IMR-90 (cell line): ENCODE measurements at places on chromosomes 4 and X. TPM values are rescaled to one million over a fixed set of nuclear protein-coding genes. Genes with fewer than 3 reads are reported as not detected.
A peak's percentile ranks its signal among the peaks of the same experiment; 100 is the strongest.

- no peak for DNase-seq
These were observed 651.2 kb upstream of the GALNT7 start for GRCh38 chr4:172517391-172517790.

- no peak for DNase-seq
These were observed 20.3 kb upstream of the LUZP4 start for GRCh38 chrX:115269051-115269683.

GRCh38 chrX:136170139-136170800 lies 22.9 kb downstream of the FHL1 start:
- DNase-seq: peak; percentile 50

- no peak for DNase-seq
These were observed 373.1 kb upstream of the LCORL start for GRCh38 chr4:18394656-18395055.

DNA sequence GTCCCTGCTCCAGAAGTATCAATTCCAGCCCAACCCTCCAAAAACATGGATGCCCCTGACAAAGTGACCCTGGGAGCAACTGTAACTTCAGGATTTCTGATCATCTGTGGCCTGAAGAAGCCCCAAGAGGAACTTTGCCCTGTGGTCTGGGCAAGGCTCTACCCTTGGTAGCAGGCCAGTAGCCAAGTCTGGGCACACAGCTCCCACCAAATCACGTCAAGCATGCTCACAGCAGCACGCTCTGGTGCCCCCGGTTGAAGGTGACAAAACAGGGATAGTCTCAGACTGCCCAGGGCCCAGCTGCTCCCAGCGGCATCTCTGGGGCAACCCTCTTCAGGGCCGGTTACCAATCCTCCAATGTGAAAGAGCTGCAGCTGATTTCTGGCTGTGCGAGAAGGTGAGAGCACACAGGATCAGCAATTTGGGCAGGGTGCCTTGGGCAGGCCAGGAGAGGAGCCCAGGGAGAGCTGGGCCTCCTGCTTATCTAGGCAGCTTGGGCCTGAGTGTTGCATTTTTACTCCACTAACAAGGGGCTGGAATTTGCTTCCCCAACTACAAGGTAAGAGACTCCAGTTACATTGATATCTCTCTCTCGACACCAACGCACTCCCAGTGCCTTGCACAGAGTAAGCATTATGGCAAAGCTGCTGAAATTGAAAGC lies 418.1 kb downstream of the BCOR start:
- DNase-seq: no peak

- DNase-seq: no peak
These were observed 144.2 kb upstream of the WDR1 start for GRCh38 chr4:10260777-10261176.

- DNase-seq: peak; percentile 60
These were observed 74.3 kb upstream of the ANXA3 start for GRCh38 chr4:78477276-78477675.

GRCh38 chrX:19085666-19086065 lies 36.6 kb downstream of the ADGRG2 start:
- no peak for DNase-seq

DNA sequence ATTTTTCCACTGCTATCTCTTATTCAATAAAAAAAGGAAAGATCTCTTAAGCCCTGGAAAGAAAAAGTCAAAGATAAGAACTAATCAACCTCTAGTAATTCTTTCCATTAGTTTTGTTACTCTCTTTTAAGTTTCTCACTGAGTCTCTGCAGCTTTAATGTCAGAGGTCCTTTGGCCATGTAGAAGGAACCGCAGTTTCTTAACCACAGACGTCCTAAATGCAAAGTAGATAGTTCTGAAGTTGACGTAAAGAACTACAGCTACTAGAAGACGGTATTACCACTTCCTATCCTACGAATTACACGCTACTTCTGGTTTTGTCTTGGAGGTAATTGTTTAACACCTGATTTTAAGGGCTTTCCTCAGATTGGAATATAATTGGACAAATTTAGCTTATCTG lies 325.9 kb downstream of the ANKRD50 start:
- no peak for DNase-seq

DNA sequence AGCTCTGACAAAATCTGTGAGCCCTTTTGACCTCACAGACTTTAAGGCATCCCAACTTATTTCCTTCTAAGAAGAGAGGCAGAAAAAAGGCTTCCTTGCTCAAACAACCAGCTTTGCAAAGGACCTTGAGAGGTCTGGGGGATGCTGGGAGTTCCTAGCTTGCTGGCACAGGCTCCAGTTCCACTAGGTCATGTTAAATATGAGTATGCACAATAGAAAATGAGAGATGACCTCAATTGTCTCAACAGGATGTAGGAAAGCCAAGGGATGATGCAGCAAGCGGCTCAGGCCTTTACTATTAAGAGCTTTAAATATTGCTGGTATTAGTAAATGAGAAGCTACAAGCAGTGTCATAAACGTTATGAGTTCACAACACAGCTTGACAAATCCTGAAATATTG lies 13.3 kb upstream of the ZNF827 start:
- DNase-seq: peak; percentile 33

GRCh38 chr4:83178029-83178428 lies 63.5 kb upstream of the PLAC8 start:
- DNase-seq: no peak

DNA sequence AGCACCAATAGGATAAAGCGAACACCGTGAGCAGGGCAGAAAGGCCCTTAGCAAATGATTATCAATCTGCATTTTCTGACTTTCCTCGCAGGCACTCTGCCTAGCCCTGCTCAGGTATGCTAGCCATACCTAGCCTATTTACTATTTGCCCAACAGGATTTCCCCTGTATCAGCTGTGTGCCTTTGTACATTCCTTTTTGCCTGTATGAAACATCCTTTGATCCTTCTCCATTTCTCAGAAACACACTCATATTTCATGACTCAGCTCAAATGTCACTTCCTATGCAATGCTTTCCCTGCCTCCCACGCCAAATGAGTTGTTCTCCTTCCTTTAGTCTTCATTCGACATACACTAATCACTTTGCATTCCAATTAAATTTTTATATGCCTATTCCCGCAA lies 37.2 kb downstream of the PCDH7 start:
- DNase-seq: peak; percentile 92

DNA sequence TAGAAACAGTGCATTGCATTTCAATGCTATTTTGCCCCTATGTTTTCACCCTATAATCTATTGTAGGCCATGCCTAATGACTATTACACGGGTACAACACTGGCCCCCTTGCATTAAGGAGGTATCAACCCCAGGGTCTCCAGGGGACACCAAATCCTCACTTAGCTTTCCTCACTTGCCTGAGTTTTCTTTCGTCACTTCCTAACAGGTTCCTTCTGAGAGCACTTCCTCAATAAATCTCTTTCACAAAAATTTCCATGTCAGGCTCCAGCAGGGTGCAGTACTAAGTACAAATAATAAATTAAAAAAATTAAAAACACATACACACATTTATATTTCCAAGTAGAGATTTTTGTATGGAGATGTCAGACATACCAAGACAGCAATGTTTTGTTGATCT lies 165.0 kb downstream of the RBM46 start:
- no peak for DNase-seq

DNA sequence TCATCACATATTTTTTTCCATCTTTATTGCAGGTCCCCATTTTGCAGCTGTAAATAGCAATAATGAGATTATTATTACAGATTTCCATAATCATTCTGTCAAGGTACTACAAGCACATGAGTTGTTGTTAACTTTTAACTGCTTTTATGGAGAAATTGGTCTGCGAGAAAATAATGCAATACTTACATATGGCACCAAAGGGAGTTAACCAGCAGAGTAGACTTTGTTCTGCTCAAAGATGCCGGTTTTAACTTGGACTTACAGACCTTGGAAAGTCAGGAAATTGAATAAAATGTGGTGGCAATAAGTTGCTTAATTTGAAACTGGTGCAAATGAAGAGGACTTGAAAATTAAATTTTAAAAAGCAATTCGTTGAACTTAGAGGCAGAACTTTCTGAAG lies 20.4 kb upstream of the MND1 start:
- no peak for DNase-seq

DNA sequence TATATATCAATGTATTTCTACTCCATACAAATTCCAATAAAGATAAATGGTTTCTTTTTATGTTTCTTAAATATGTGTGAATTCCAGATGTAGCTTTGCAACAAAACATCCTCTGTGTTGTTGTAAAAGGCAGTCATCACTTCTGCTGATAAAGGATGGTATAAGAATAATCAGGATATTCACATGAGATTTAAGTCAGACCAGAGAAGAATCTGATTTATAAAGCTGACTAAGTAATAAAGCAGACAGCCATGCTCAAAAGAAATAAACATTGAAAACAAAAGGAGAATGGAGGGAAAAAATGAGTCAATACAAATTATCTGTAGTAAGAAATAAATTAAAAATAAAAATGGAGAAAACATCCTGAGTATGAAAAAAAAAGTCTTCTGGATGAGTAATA lies 27.0 kb upstream of the SLC7A11 start:
- DNase-seq: peak; percentile 46

GRCh38 chrX:2536974-2537373 lies 36.2 kb upstream of the DHRSX start:
- no peak for DNase-seq

- no peak for DNase-seq
These were observed 23.0 kb upstream of the GTPBP6 start for GRCh38 chrX:341541-342101.

GRCh38 chr4:153497988-153498967 lies 32.1 kb downstream of the TMEM131L start:
- peak; percentile 86 for DNase-seq

GRCh38 chr4:42417550-42417949 lies 20.3 kb downstream of the SHISA3 start:
- peak; percentile 43 for DNase-seq

- DNase-seq: no peak
These were observed 501.6 kb downstream of the PPARGC1A start for GRCh38 chr4:23388255-23388654.

- no peak for DNase-seq
These were observed 276.9 kb downstream of the RAB28 start for GRCh38 chr4:13207226-13207625.

- peak; percentile 69 for DNase-seq
These were observed 198.7 kb downstream of the ENOX2 start for GRCh38 chrX:130704053-130705038.

- DNase-seq: no peak
These were observed 121.1 kb downstream of the BANK1 start for GRCh38 chr4:101911616-101912015.

DNA sequence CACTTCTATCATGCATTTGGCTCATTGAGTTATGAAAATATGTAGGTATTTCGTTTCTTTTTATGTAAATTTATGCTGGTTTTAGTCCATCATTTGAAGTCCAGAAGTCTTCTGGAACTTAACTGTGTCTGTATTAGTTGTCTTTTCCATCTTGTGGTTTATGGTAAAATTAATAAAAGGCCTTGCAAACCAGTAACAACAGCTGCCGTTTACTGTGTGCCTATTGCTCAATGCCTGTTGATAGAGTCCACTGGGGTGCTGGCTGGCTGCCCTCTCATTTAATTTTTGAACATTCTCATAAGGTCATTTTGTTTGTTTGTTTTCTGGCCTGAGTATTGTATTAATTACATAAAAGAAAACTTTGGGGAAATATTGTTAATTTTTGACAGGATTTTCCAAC lies 98.0 kb downstream of the NAA11 start:
- DNase-seq: no peak

GRCh38 chrX:125810856-125811255 lies 355.2 kb downstream of the DCAF12L2 start:
- DNase-seq: no peak

GRCh38 chr4:145043306-145043705 lies 54.7 kb downstream of the ANAPC10 start:
- DNase-seq: no peak

DNA sequence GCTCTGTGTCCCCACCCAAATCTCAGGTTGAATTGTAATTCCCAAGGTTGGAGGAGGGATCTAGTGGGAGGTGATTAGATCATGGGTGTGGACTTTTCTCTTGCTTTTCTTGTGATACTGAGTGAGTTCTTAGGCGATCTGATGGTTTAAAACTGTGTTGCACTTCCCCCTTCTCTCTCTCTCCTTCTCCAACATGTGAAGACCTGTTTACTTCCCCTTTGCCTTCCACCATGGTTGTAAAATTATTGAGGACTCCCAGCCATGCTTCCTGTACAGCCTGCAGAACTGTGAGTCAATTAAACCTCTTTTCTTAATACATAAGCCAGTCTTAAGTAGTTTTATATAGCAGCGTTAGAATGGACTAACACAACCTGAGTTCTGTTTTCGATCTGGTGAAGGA lies 738.2 kb downstream of the ARAP2 start:
- no peak for DNase-seq

DNA sequence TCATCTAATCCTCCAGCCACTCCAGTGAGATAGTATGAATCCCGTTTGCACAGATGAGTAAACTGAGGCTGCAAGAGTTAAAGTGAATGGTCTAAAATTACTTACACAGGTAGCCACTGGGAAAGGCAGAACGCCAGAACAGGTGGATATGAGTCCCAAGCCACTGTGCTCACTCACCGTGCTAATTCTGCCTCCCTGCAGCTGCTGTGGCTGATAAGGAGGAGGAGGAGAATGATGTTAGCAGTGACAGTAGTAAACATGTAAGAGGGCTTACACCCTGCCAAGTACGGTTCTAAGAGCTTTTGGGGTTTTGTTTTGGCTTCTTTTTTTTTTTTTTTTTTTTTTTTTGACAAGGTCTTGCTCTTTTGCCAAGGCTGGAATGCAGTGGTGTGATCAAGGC lies 90.5 kb upstream of the PRPS2 start:
- no peak for DNase-seq

GRCh38 chrX:130604882-130605281 lies 203.1 kb downstream of the RBMX2 start:
- no peak for DNase-seq

- DNase-seq: no peak
These were observed 591.5 kb downstream of the PPARGC1A start for GRCh38 chr4:23298371-23298770.

- DNase-seq: no peak
These were observed 833.5 kb upstream of the IGFBP7 start for GRCh38 chr4:57943682-57944081.

DNA sequence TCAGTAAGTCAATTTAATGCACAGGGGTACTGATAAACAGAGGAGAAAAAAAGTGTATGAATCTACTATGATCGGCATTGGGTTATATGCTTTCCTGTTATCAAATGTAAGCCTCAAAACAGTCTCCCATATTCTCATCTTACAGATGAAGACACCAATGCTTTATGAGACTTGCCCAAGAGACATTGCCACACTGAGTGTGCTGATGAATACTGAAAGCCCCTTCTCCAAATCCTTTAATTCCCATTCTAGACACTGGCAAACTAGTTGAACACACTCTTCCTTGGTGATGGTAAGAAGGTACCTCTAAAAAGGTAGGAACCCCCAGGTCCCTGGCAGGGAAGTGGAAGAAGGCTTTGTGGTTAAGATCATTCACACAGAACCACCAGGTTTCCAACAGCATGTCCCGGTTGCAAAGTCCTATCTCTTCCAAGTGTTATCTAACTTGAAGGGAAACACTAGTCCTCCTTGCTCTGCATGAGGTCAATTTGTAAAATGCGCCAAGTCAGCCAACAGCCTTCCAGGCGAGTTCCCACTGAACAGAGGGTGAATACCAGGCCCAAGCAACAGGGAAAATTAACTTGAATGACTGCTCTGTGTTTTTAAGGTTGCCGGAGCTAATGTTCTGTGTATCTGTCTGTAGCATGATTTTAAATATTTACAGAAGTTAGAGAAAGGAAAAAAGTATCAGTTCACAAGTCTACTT lies 5.1 kb downstream of the SETD7 start:
- DNase-seq: peak; percentile 45

The PLXNB3 gene
- polyA plus RNA-seq: 22.3 and 26.9 TPM in 2 replicates

The ESX1 gene
- not detected in 2 replicates for polyA plus RNA-seq

The FREM3 gene
- polyA plus RNA-seq: not detected in 2 replicates

The BEND2 gene
- not detected in 2 replicates for polyA plus RNA-seq

The LINC00632 gene
- polyA plus RNA-seq: 21.9 and 25.0 TPM in 2 replicates

The SSX1 gene
- not detected in 2 replicates for polyA plus RNA-seq

The TRIML2 gene
- polyA plus RNA-seq: 0.10 and 0.21 TPM in 2 replicates

The MAGEA2B gene
- polyA plus RNA-seq: not detected in 2 replicates

The CCKAR gene
- polyA plus RNA-seq: not detected in 2 replicates

The PDHA1 gene
- 141 and 147 TPM in 2 replicates for polyA plus RNA-seq
